ENCODE measurements at places on chromosomes 5 and 9.

DNA sequence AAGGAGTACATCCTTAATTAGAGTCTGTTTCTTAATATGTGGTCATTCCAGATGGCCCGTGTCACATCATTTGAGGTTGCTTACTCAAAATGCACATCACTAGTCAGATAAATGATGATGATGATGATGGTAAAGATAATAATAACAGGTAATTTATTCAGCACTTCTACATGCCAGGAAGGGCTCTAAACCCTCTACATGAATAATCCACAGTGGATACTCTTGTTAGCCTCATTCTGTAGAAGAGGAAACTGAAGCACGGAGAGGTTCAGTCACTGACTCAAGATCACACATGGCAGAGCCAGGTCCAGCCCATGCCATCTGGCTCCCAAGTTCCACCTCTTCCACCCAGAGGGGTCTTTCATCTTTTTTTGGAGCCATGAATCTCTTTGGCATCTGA, 11.7 kb downstream of the SH3PXD2B start:
- DNase-seq: no peak

- no peak for DNase-seq
Observed at GRCh38 chr9:92974161-92974661, 26.9 kb downstream of the FGD3 start.

GRCh38 chr9:98995059-98995671, 51.5 kb downstream of the COL15A1 start:
- DNase-seq: no peak

DNA sequence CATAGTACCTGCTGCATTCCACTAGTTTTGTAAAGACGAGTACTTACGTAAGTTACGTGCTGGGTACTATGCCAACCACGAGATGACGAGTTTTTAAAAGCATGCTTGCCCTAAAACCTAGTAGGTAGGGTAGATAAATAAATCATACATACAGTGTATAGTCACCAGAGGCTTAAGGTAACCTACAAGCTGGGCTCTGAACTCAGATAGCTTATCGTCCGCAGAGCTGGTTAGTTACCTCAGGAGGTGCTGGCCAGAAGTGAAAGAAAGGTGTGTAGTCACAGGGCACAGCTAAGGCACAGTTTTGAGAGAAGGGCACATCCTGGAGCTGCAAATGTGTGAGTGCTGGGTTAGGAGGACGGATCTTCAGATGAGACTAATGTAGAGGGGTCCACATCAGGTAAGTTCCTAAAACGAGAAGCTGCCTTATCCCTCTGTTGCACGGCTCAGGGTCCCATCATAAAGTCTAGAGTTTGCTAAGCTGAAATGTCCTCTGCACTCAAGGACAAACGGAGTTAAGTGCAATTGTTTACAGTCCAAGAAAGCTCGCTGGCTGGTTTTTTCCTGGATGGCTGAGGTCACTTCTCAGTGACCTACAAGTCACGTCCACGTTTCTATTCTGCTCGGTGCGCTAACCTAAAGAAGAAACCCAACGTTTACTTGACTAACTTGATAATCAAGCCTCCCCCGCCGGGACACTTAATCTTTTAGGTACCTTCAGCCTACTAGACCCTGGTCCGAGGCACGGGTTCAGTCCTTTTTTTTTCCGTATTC, 1.1 kb upstream of the SNX24 start:
- DNase-seq: no peak

- no peak for DNase-seq
Observed at GRCh38 chr9:119773823-119774222, 404.6 kb upstream of the BRINP1 start.

- DNase-seq: no peak
Observed at GRCh38 chr5:151406322-151406947, 41.0 kb upstream of the SLC36A1 start.

GRCh38 chr5:177362610-177363507, 5.1 kb downstream of the RGS14 start:
- peak; percentile 28 for DNase-seq

GRCh38 chr5:64800926-64801325, 32.2 kb downstream of the CWC27 start:
- no peak for DNase-seq

DNA sequence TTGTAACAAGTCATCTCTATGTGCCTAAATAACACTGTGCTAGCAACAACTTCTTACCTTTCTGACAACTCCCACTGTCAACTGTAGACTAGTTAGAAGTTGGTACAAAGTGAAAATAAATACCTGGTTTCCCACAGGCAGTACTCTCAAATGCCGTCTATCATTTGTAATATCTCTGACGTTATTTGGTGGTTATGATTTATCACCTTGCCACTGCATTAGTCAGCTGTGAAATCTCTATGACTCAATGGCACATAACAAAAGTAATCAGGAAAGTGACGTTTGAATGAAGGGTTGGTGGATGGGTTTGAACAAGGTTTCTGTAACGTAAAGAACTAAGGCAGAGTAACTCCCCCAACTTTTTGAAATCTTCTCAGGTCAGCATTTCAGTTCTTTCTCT, 592.3 kb downstream of the MAT2B start:
- no peak for DNase-seq

DNA sequence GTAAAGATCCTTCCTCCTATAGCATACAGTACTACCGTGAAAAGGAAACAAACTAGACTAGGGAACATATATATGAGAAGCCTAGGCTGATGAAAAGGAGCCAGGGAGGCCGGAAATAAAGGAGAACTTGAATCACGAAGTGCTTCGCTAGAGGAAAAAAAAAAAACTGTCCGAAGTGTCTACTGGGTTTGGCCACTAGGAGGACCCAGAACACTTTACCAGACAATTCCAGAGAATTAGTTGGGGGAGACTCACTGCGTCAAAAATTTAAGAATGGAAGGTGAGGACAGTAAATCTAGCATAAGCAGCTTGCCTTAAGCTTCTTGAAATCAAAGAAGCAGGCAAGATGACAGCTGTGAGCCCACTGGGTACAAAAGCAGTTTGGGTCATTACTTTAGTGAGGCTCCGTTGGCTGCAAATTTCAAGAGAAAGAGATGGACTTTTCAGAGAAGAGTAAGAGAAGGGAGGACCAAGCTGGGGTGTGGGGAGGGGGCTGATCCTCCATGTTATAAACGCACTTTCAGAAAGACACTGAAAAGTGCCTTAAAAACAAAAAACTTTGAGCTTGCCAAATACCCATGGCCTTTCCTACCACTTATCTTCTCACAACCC, 47.4 kb downstream of the P4HA2 start:
- no peak for DNase-seq

- DNase-seq: no peak
Observed at GRCh38 chr9:1042466-1042865, 7.7 kb upstream of the DMRT2 start.

GRCh38 chr9:81305561-81306182, 383.7 kb downstream of the TLE1 start:
- DNase-seq: no peak

DNA sequence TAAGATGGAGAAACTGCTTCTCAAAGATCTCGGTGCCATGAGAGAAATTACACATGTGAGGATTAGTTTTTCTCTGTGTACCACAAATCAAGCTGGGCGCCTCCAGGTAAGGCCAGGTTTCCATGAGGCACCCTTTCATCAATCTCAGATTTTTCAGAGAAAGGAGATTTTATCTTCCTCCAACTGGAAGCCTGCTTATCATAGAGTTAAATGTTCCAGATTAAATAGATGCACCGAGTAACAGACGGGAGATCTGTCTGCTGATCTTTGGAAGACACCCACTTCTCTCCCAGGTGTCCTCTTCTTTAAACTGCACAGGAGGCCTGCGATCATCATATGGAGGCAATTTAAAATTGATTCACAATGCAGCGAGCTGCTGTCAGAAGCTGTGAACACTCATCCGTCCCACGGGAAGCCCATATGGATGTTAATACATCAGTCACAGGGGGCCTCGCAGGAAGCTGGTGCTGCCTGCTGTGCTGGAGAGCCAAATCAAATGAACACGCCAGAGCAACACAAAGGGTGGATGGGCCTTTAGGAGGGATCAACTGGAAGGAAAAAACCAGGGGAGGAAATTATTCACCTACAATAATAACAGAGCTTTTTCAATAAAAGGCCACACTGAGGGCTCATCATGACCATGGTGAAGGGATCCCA, 93.3 kb downstream of the TLE1 start:
- no peak for DNase-seq

DNA sequence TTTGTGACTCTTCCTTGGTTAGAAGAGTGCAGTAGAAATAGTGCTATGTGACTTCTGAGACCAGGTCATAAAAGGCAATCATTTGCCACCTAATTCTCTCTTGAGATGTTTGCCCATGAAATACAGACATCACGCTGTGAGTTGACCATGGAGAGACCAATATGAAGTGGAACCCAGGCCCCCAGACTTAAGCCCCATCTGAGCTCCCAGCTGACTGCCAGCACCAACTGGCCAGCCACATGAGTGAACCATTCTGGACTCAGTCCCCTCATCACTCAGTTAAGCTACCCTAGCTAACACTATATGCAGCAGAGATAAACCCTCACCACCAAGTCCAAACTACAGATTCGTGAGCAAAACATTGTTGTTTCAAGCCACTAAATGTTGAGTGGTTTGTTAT, 60.7 kb upstream of the NIPBL start:
- no peak for DNase-seq

DNA sequence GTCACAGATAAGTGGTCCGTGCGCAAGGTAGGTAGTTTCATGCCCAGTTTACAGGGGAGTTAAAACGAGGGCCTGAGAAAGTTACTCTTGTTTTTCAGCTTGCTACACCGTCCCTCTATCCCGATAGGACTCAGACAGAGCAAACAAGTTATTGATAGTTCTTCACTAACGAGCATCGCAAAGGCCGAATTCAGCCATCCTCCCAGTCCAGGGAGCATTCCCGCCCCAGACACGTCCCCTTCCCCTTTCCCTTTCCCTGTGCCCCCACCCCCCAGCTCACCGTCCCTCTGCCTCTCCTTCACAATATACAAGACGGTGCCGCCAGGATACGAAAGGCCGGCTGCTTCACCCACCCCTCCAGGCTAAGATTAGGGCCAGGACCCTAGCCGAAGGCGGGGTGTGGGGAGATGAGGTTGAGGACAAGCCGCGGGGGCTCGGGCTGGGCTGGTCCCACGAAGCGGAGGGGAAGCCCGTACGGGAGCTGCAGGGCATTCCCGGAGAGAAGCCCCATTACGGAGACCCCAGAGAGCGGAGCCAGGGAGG, 599 bp downstream of the KIAA1191 start:
- no peak for DNase-seq

- no peak for DNase-seq
Observed at GRCh38 chr9:38094165-38094564, 25.1 kb upstream of the SHB start.

DNA sequence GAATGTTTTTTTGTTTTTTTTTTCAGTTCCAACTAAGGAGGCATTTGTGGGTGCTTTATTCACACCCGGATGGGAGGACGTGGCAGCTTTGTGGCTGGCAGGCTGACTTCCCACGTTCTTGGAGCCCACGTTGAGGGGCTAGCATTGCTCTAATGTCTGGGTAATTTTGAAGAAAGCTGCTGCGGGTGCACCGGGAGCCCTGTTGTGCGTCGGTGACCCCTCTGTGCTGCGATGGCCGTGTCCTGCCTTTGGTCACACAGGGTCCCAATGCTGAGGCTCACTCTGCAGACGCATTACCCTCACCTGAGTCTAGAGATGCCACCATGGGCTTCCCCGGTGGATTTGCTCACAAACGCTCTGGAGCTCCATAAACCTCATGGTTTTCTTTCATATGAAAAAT, 34.2 kb downstream of the NDUFS6 start:
- no peak for DNase-seq

GRCh38 chr5:102969641-102970040, 150.3 kb downstream of the GIN1 start:
- DNase-seq: no peak

DNA sequence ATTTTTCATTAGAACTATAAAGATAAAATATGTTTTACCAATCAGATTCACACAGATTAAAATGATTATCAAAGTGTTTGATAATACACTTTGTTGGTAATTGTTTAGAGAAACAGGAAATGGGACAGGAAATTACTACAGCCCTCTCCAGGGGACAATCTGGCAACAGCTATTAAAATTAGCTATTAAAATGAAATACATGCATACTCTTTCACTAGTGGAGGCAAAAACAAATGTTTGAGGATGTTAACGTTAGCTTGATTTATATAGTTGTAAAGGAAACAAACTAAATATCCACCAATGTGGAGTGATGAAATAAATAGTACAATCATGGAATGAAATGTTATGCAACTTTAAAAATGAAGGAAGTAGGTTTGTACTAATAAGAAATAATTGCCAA, 53.7 kb downstream of the TARS1 start:
- DNase-seq: no peak

DNA sequence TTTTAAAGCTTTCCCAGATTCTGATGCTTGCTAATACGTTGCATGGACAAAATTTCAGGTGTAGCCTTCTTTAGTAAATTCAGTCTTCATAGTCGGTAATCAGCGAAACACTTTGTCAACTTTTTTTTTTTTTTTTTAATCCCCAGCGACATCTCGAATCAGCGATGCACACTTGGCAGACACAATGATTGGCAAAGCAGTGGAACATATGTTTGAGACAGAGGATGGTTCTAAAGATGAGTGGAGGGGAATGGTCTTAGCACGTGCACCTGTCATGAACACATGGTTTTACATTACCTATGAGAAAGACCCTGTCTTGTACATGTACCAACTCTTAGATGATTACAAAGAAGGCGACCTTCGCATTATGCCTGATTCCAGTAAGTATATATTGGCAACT, 66.8 kb upstream of the NXNL2 start:
- DNase-seq: no peak

DNA sequence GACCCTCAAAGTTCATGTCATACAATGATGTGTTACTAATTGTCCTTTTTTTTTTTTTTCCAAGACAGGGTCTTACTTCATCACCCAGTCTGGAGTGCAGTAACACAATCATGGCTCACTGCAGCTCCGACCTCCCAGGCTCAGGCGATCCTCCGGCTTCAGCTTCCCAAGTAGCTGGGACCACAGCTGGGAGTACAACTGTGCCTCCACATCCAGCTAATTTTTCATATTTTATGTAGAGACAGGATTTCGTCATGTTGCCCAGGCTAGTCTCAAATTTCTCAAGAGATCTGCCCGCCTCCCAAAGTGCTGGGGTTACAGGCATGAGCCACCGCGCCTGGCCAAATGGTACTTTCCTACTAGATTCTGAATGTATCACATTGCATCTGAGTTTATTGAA, 49.4 kb upstream of the EBF1 start:
- no peak for DNase-seq

GRCh38 chr5:112576298-112576925, 157.3 kb upstream of the EPB41L4A start:
- DNase-seq: no peak

Measured in activated CD4-positive, CD25-positive, alpha-beta regulatory T cell (primary cell).